ENCODE measurements at places on chromosomes 16 and 17.

- DNase-seq: no peak
Measured at GRCh38 chr16:66578651-66579531, at the start of gene CMTM2. Gene CMTM2 (plus strand): TSS chr16:66579463. CDS start chr16:66579608, 145 bp downstream.

DNA sequence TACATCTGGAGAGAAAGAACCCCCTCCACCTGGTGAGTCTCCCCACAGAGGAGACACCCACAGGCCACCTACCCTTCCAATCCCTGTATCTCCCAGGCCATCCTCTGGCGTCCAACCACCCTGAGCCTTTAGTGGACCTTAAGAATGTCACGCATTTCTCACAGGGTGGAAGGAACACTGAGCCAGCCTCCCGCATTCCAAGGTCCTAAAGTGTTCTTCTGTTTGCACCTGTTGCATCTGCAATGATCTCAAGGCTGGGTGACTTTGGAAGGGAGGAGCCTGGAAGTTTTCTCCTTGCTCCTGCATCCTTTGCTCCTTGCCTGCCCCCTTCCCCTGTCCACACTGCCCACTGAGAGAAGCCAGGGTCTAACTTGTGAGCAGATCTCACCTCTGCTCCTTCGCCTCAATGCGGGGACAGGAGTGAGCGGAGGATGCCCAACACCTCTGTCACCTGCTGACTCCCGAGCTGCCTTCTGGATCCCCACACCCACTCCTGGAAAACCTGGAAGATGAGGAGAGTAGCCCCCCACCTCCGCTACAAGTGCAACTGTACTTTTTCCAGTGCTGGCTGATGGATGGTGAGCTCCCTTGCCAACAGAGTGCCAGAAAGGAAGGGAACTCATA lies 3.7 kb downstream of the CHST5 start:
- no peak for DNase-seq

DNA sequence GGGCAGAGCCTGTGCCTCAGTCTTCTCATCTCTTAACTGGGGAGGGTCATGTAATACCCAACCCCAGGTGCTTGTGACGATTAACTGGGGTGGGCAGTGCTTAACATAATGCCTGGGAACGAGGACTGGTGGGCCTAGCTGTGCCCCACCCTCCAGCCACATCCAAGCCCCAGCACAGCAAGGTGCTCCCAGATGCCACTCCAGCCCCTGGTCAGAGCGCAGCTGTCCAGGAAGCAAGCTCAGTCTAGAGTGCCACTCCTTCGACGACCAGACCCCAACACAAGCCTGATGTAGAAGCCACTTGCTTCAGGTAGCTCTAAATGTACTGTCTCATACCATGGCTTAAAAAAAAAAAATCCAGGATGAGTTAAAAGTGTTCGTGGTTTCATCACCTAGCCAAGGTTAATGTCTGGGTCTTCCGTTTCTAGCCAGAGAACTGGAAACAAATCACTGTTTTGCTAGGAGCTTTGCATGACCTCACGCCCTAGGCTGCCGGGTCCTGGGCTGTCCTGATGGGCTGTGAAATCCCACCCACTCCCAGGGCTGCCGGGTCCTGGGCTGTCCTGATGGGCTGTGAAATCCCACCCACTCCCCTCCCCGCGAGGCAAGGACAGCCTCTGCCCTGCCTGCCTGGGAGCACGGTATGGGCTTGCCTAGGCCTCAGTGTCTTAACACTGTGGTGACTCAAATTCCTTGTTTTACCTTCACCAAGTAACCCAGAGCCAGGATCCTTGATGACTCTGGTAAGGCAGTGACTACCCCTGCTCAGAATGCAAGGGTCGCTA lies 7.7 kb downstream of the MIEF2 start:
- DNase-seq: peak; percentile 77

DNA sequence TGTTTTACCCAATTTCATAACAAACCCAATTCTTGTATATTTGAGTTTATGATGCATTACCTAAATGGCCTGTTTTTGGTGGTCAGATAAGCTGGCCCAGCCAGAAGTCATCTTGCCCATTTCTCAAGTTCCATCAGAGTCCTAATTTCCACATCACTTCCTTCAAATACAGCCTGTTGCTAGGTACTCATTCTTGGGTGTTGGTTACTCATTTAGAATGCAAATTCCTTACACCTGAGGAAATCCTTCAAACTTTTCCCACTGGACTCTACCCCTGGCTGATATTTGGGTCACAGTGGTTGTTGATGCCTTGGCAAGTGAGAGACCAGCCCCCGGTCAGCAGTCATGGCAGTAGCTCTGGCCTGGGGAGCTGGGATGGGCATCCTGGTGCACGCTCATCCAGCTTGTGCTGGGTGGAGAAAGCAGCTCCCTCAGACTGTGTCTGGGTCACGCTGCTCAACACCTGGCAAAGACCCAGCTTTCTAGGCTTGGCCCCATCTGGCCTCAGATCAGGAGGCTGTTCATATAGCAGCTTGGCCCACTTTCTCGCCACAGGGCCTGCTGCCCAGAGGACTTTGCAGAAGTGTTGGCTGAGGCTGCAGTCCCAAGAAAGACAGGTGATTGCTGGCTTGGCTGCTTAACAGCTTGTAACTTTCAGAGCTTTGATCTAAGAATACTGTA lies 25.8 kb downstream of the WSB1 start:
- DNase-seq: no peak

- peak; percentile 61 for DNase-seq
Measured at GRCh38 chr17:47621293-47622179, 28.2 kb upstream of the KPNB1 start.

DNA sequence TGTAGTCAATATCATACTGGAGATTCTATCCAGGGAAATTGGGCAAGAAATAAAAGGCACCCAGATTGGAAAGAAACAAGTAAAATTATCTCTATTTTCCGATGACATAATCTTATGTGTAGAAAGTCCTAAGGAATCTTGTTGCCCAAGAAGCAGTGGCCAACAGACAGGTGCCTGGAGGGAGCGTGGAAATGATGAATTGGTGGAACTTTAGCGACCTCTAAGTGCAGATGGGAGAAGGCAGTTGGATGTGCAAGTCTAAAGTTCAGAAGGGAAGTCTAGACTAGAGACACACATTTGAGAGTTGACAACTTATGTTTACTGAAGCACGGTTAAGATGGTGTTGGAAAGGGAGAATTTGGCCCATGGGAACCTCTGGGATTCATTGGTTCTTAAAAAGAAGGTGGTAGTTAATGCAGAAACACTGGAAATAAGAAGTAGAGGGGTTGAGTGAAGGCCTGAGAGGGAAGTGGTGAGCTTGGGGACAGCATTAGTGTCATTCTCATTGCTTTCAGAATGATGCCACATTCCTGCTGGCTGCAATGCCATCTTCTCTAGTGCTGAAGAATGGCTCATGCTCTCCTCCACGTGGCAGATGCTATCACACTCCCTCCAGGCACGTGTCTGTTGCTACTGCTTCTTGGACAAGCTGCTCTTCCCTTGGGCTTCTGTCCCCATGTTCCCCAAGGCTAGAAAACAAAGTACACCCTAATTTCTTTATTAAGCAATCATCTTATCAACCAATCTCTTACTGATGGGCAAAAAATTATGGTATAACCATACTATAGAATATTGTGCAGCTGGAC lies 24.0 kb downstream of the TAT start:
- no peak for DNase-seq

All from ecto neural progenitor cell (in vitro differentiated cells).